ENCODE measurements at places on chromosomes 6 and 20.
A peak's percentile ranks its signal among the peaks of the same experiment; 100 is the strongest.

GRCh38 chr20:9583151-9583550 lies 68.8 kb downstream of the LAMP5 start:
- no peak for DNase-seq

GRCh38 chr20:37295001-37295400 lies 5.5 kb downstream of the MANBAL start:
- DNase-seq = peak; percentile 95

GRCh38 chr20:8330785-8331695 lies 199.0 kb downstream of the PLCB1 start:
- no peak for DNase-seq

GRCh38 chr6:126513198-126513597 lies 173.3 kb downstream of the CENPW start:
- no peak for DNase-seq

- no peak for DNase-seq
Measured at GRCh38 chr6:158854214-158855101, 35.3 kb upstream of the EZR start.

DNA sequence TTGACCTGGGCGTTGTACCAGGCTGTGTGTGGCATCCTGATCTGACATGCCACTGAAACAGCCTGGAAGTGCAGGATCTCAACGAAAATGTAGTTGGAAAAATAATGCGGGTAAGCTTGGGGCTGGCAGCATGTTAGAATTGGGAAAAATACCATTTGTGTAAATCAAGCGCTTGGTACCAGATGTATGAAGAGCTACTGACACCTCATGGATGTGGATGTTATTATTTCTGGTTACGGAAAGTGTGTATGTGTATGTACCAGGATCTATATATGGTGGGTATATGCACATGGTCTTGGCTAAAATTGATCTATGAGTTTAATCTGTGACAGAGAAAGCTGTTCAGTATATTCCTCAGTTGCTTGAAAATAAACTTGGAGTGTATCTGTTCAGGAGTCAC lies 22.7 kb downstream of the HIVEP1 start:
- DNase-seq = no peak

DNA sequence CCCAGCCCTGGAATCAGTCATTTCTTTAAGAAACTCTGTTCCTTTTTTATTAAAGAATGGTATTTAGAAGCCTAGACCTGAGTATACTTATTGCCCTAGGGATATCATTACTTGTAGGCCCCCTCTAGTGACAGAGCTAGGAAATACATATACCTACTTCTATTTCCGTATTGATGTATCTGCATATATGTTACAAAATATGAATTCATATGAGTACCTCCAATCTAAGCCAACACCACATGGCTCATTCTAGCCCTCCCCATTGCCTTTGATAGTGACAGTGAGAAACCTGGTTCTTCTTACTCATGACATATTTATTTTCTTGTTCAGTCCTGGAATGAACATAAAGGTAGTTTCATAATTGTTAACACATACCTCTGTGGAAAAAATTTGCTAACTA lies 137.2 kb downstream of the FARS2 start:
- DNase-seq = no peak

DNA sequence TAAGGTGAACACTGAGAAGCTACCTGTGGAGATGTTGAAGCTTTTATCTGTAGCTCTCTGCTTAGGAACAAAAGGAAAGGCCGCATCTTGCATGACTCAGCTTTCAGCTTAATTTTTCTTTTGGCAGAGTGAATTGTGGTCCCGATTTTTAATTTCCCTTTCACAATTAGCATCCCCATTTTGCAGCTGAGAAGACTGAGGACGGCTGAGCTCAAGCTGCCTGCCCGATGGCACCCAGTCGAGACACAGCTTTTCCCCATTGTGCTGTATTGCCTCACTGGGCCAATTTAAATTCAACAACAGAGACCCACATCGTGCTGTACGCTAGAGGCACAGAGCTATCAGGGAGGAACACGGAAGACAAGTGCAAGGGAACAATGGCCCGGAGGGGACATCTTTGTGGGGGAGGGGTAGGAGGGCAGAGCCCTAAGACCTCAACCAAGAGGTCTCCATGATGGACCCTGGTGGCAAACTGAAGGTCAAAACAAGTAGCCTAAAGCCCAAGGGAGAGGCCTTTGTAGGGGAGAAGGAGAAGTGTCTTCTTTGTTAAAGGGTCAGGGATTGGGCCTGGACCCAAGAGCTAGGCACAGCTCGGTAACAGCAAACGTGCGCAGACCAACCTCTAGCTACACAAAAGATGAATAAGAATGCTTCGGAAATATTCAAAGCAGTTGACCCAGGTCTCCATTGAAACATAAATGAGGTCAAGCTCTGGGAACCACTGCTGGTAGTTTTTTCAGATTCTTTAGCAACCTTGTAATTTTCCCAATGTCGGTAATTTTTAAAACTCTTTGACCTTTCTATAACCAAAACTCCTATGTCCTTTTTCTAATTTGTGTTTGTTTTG lies 13.3 kb upstream of the QKI start:
- no peak for DNase-seq

GRCh38 chr20:47723322-47723721 lies 62.0 kb downstream of the SULF2 start:
- DNase-seq = no peak

- DNase-seq = no peak
Measured at GRCh38 chr20:54469293-54469692, 6.1 kb upstream of the DOK5 start.

Data from fibroblast of skin of left quadriceps (primary cell).